ENCODE measurements at places on chromosomes 1 and 21.
A peak's percentile ranks its signal among the peaks of the same experiment; 100 is the strongest.

DNA sequence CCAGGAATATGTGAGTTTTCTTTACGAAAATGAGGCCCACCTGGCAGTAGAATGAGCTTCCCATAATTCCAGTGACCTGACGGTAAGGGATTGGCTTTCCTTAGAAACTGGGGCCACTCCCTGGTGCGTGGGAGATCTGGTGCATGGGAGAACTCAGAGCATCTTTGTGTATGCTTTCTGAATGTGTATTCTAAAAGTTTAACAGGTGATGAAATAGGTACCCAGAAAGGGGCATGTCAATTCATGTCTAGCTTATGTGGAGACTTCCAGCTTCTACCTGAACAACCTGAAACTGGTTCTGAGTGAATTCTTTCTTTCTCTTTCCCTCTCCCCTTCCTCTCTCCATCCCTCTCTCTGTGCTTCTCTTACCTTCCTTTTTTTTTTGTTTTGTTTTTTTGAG, 15.2 kb upstream of the FCRLA start:
- DNase-seq = no peak

- peak; percentile 31 for DNase-seq
Measured at GRCh38 chr1:157138220-157139051, at the start of gene ETV3. ETV3 (minus strand) TSS chr1:157138395; CDS start chr1:157136352, 2,043 bp downstream.

DNA sequence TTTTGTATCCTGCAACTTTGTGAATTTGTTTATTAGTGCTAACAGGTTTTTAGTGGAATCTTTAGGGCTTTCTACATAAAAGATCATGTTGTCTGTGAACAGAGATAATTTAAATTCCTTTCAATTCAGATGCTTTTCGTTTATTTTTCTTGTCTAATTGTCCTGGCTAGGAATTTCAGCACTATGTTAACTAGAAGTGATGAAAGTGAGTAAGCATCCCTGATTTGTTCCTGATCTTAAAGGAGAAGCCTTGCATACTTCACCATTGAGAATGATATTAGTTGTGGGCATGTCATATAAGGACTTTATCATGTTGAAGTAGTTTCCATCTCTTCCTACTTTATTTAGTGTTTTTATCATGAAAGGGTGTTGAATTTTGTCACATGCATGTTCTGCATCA, 23.6 kb upstream of the TRIM67 start:
- DNase-seq = no peak

GRCh38 chr1:53519421-53519820, 60.2 kb downstream of the DMRTB1 start:
- DNase-seq = no peak

DNA sequence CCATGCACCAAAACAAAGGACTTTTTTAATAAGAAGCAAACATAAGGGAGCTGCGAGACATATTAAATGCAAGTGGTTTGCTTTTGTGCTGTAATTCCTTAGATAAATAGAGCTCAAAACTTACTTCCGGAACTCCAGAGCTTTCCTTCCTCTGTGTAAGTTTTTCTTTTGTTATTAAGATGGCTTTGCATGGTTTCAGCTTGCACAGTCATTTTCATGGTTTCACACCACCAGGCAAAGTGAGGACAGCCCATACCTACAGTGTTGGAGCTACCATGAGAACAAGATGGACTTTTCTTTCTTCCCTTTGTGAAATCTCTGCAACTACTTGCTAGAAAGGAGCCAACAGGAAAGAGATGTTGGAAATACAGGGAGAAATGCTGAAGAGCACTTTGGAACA, 368.0 kb downstream of the SETD4 start:
- DNase-seq = no peak

DNA sequence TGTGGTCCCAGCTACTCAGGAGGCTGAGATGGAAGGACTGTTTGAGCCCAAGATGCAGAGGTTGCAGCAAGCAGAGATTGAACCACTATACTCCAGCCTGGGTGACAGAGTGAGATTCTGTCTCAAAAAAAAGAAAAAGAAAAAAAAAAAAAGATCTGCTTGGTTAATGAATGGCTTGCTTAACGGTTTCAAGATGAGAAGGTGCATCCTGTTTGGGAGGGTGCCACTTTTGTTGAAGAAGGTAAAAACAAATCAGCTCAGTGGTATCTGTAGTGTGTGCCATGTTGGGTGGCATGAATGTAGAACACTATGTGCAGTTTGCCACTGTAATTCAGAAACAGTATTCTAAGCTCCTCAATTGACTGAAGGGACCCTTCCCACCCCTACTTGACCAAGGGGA, 94.9 kb upstream of the ETV3 start:
- no peak for DNase-seq

DNA sequence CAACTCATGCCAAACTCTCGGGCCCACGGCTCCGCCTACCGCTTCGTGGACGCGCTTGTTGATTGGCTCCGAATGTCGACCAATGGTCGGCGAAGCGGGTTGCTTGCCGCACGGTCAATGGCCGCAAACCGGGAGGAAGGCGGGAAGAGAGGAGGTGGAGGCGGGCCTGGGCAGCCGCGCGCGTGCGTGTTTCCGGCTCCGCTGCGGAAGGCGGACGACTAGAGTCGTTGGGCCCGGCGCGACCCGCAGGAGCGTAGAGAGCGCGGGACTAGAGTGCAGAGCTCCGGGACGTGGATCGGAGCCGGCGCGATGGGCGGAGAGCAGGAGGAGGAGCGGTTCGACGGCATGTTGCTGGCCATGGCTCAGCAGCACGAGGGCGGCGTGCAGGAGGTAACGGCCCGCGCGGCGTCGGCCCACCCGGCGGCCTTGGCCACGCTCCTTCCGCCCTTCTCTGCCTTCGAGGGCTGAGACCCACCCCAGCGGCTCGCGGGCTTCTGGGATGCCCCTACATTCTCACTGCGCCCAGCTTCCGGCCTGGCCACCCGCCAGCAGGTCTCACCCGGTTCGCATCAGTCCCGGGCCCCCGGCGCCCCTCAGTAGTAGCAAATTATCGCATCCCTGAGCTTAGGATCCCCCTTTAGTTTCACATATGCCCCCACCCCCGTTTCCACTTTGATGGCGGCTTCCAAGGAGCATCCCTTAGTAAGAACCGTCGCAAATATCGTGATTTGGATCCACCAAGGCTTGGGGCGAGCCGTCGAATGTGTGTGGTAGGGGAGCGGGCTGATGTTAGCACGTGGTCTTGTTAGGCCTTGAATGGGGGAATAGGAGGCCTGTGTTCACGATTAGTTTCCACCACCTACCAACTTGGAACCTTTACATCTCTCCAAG, at the start of gene NUDC:
NUDC (plus strand) TSS at position 204 of the 891 bp plus-strand sequence; CDS start at position 310, 106 bp downstream.
- peak; percentile 98 for DNase-seq

DNA sequence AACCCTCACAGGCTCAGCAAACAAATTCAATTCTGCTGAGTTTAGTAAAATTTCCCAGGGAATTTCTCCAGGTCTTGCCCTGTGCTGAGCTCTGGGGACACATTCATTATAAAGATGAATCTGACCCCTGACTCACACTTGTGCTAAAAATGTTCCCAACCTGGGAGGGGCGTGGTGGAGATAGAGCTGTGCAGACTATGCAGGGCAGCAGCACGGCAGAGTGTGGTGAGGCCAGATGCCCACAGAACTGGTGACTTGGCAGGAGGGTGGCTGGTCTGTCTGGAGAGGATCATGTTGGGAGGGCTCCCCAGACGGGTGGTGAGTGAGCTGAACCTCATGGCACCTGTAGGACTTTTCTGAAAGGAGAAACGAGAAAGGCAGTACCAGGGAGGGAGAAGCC, 31.6 kb downstream of the FAAH start:
- DNase-seq = no peak

GRCh38 chr1:57916041-57916440, 492.2 kb upstream of the DAB1 start:
- no peak for DNase-seq
